CD8-positive, alpha-beta memory T cell (primary cell): ENCODE measurements at places on chromosomes 2 and 18.

- peaks cover 10% of the 10 kb centered on the region for H3K4me1 ChIP-seq
- no peak for DNase-seq
- no peaks in the 10 kb centered on the region for H3K36me3 ChIP-seq
- H3K4me3 ChIP-seq: no peak overlapping the region
These were observed 80.9 kb upstream of the SMAD7 start for GRCh38 chr18:49031511-49032188.

DNA sequence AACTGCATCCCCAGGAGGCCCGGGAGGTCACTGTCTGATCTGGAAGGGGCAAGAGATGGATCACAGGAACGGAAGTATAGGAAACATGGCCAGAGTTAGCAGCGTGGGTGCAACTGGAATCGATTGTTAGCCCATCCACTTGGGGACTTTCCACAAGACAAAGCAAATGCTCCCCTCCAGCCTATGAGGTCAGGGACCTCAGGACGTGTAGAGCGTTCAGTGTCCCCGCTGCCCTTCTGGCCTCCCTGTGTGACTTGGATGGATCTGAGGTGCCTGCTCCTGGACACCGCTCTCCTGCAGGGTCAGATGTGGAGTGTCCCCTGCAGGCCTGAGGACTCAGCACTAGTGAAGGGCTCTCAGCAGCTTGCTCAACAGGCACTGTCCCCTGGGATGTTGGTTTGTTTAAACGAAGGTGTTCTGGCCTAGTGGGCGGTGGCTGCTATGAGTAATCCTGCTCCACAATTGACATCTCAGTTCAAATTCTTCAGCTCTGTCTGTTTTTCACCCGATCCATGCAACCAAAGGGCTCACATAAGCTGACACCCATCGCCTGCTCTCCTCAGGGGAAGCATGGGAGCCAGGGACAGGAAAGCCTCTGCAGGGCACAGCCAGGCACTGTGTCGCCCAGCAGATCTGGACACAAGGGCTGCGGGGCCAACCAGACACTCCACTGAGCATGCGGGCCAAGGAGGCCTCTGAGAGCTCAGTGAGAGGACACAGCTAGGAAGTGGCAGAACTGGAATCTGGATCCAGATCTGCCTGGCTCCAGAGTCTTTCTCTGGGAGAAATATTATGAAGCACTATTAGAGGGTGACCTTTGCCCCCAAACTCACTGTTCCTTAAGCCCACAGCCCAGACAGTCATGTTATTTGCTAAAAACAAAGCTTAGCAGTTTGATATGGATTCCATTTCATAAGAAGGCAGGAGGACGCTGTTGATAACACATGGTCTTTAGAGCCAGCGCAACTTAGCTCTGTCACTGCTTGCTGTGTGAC, 78.5 kb downstream of the RHOB start:
- no peaks in the 10 kb centered on the region for H3K27me3 ChIP-seq
- H3K4me1 ChIP-seq: no peaks in the 10 kb centered on the region
- no peak for DNase-seq
- no peak overlapping the region for H3K4me3 ChIP-seq
- H3K27ac ChIP-seq: no peak overlapping the region
- no peaks in the 10 kb centered on the region for H3K36me3 ChIP-seq

GRCh38 chr2:86786001-86786536, 4.6 kb downstream of the CD8A start:
- DNase-seq: peak; percentile 93
- H3K36me3 ChIP-seq: peaks cover 13% of the 10 kb centered on the region
- H3K27me3 ChIP-seq: no peaks in the 10 kb centered on the region
- H3K4me1 ChIP-seq: peaks cover 47% of the 10 kb centered on the region

GRCh38 chr18:67218556-67218955, 298.0 kb downstream of the DSEL start:
- no peaks in the 10 kb centered on the region for H3K27me3 ChIP-seq
- no peak overlapping the region for H3K27ac ChIP-seq
- H3K4me1 ChIP-seq: no peaks in the 10 kb centered on the region
- no peak for DNase-seq

DNA sequence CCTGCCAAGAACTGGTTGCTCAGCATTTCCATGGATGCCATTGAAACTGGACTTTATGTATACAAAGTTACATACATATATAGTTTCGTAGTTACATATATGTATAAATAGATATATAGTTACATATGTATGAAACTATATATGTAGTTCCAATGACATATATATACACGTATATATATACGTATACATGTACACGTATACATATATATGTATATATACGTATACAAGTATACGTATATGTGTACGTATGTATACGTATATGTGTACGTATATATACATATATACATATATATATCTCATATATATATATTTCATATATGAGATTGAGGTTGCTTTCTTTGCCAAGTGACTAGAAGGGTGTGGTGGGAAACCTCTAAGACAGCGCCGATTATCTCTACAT, 10.6 kb upstream of the TMEM131 start:
- no peak overlapping the region for H3K27ac ChIP-seq
- no peaks in the 10 kb centered on the region for H3K4me1 ChIP-seq

- no peak overlapping the region for H3K27ac ChIP-seq
- no peak overlapping the region for H3K4me3 ChIP-seq
- H3K36me3 ChIP-seq: no peaks in the 10 kb centered on the region
These were observed 185.1 kb upstream of the CCDC68 start for GRCh38 chr18:55144193-55144930.
